ENCODE measurements at places on chromosomes 6 and 20.

DNA sequence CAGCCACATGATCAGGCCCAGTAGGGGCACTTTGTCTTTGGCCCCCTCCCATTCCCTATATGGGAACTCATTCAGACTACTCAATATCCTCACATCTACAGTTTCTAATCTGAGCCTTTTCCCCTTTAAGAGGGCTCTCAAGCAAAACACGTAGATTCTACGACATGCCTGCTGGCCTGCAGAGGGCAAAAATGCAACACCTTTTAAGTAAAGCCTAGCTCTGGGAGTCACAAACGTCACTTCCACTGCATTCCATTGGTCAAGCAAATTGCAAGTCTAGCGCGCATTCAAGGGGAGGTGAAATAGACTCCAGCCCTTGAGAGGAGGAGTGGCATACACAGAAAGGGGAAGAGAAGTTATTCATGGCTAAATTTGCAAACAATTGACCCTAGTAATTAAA lies 70.6 kb downstream of the CDC40 start:
- no peak for DNase-seq

DNA sequence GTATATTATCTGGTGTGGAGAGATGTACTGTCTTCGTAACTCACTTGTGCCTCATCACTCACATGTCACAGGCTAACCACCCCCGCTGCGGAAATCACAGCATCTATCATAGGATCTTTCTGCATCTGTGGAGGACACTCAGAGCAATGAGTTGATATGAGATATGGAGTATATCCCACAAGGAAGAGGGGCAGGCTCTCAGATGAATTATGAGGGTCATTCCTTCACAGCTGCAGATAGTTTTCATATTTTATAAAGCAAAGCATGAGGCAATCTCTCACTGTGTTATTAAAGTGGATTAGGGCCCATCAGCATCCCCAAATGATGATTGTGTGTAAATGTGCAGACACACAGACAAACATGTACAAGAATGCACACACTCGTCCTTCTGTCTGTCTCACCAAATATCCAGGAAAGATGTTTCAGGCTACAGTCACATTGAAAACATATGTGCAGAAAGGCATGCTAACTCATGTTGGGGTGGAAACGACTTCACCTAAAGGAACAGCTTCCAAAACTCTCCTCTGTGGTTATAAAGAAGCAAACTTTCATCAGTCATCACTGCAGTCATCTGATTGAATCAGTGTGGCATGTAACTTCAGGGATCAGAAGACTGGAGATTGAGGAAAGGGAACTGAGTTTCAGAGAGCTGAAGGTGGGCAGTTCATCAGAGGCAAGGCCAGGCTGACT lies 164.7 kb downstream of the FOXC1 start:
- no peak for DNase-seq

DNA sequence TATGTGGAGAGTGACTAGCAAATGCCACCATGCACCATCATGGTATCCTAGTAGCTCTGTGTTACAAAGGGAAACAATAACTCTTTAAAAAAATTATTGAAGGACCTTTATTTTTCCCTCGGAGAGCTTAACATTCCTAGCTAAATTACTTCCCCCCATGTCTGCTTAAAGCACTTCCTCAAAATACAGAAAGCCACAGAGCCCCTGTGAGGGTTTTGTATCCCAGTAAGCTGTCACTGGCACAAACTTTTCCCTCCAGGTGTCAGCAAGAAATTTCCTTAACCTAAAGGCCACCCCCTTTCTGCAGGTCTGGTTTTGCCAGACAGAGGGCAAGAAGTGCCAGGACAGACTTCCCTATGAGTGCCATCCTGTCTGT lies 340.0 kb upstream of the PRDM1 start:
- no peak for DNase-seq

GRCh38 chr6:14458669-14459266 lies 341.2 kb downstream of the CD83 start:
- DNase-seq = no peak

DNA sequence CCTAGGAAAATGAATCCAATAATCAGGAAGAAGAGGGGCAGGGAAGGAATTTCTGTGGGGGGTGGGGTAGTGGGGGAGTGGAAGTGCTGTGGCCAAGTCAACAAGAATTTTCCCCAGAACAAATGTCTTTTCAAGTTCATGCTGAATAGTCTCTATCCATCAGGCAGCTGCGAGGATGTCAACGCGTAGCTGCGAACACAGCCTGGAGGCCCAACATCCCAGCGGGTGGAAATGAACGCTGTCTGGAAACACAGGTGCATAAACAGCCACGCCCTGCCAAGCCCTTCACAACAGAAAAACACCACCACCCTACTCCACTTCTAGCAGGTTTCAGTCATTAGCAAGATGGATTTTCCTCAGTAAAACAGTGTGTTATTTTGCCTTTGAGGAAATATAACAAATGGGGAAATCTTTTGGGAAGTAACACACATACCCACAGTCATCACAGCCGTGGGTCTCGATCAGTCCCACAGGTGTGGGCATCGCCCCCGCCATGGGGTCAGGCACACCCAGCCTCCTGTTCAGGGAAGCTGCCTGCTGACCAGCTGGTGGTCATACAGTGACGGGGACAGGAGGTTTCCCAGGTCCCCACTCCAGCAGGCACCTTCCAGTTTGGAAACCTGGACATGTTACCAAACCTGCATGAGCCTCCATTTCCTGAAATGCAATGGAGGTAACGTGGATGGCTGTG lies 112.1 kb upstream of the THBS2 start:
- no peak for DNase-seq

DNA sequence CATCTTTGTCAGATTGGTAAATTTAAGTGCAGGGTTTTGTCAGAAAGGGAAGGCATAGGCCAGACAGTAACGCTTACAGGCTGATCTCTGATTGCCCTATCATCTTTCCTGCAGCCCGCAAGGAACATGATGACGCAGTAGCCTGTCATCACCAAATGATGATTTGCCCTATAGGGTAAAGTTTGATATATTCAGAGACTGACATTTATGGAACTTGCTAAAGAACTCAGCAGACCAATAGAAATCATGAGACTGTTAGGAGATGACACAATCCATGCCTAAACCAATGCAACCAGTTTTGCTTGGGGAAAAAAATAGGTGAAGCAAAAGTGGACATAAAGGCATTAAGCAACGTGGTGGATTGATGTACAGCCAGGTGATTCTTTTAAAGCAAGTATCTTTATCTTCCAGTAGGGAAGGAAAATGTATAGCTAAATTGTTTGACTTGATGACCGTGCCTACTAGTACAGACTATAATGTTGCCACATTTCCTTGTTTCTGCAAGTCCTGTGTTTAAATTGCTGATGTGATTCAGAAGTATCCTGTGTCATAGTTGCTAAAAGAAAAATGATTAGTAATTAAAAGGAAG lies 2.4 kb downstream of the NUS1 start:
- peak; percentile 28 for DNase-seq

DNA sequence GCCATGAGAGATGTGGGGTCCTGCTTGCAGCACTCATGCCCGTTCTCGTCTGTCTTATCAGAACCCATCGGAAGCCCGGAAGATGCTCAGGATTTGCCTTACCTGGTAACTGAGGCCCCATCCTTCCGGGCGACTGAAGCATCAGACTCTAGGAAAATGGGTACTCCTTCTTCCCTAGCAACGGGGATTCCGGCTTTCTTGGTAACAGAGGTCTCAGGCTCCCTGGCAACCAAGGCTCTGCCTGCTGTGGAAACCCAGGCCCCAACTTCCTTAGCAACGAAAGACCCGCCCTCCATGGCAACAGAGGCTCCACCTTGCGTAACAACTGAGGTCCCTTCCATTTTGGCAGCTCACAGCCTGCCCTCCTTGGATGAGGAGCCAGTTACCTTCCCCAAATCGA lies 8.3 kb downstream of the PI16 start:
- peak; percentile 93 for DNase-seq

All from CD4-positive, alpha-beta T cell treated with Interleukin-17A for 1 hour (primary cell).